LNCaP clone FGC (cell line): ENCODE measurements at places on chromosomes 5 and 9.

DNA sequence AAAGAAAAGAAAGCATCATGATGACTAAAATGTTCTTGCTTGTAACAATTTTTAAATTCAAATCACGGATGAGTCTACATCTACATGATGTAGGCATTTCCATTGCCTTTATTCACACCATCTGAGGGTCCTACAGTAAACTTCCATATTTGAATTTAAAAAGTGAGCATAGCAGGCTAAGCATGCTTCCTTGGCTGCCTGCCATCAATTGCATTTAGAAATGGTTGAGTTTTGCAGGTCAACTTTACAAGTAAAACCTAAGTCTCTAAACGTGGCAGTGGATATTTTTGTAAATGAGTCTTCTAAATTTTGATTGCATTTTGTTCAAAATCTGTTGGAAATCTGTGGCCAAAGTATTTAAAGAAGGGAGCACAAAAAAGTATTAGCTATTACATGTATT is 136.5 kb upstream of the PTCH1 start:
- DNase-seq = no peak

DNA sequence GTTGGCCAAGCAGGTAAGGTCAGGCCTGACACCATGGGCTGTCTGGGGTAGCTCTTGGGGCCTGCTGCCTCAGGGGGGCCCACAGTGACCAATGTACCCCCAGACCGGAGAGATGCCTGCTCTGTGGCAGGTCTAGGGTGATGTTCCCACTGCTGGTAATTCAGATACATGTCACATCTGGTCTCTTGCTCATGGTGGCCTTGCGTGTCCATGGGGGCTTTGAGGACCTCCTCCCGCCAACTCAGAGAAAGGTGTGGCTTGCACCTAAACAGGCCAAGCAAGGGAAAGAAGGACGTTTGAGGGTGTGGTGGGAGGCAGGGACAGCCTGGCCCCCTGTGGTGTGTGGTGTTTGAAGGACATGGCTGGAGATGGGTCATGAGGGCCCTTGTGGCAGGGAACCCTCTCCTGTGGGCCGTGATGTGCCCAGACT is 75.2 kb downstream of the PHF2 start:
- DNase-seq = no peak

GRCh38 chr5:143418140-143418866 is 14.8 kb upstream of the NR3C1 start:
- no peak for DNase-seq

DNA sequence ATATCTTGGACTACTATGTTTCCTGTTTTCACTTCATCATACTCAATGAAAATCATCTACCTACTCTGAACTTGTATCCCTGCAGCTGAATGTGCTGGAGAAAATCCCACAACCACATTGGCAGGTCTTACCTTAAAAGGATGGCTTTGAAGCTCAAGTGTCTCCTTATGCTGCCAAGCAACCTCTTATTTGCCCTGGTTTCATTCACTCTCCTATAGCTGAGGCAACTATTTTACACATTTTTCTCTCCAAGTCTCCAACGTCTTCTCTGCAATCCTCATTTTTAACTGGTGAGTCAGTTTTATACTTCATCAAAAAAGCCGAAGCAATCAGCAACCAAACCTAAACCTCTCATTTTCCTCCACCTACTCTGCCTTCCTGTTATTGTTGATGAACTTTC is 49.7 kb downstream of the POU4F3 start:
- no peak for DNase-seq

- no peak for DNase-seq
Observed at GRCh38 chr5:94228791-94229190, 389.6 kb downstream of the KIAA0825 start.

- DNase-seq = no peak
Observed at GRCh38 chr5:122469384-122469919, 157.4 kb downstream of the SNCAIP start.

DNA sequence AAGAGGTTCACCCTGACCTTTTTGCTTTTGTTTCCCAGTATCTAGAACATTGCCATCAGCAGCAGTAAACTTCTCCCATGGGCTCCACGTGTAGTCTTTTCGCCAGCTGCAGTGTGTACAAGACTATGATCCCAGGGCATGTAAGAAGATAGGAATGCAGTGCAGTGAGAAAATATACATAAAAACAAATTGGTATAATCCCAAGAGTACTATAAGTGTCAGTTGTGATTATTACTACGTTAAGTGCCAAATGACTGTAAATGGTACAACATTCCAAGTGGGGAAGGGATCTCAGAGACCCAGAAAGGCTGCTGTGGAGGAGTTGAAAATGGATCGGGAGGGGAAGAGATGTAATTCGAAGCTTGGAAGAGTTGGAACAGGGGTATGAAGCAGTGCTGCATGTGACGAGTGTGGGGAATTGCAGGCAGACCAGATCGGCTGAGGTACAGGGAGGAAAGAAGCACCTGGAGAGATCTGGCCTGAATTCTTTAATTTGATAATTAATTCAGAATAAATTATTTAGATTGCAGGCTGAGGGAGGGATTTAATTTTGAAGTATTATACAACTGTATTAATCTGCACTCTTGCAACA is 95.1 kb downstream of the FBXL7 start:
- no peak for DNase-seq

DNA sequence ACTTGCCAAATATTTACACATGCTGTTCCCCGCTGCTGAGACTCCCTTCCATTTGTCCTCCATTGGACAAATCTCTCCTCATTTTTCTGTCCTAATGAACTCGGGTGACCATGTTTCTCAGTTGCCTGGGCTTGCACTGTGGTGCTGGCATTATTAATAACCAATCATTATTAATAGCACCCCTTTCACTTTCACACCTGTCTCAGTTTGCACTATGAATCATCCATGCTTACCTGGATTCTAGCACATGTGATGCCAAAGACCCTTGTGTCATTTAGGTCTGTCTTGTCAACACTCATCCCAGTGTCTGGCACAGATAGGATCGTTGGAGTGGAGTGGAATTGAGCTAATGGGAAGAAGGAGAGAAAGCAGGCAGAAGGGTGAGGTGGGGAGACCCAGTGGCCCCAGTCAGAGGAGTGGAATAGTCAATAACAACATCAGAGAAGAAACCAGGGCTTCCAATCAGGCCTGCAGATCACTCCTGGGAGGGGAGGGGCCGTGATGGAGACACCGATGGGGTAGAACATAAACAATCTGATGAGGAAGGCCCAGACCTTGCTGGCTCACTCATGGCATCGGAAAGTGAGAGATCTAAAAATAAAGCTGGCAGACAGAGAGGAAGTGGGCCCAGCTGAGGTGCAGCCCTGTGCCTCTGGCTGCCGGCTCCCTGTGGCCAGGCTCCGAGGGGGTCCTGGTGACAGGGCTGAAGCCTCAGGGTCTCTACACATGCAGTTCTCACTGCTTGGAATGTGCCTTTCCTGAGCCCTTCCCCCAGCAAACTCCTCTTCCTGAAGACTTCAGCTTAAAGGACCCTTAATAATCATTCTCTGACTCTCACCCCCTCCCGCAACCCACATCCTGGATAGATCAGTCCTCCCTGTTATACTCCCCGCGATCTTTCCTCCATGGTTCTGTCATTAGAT is 33.5 kb upstream of the CRB2 start:
- DNase-seq = no peak
